ENCODE measurements at places on chromosomes 7 and 10.

DNA sequence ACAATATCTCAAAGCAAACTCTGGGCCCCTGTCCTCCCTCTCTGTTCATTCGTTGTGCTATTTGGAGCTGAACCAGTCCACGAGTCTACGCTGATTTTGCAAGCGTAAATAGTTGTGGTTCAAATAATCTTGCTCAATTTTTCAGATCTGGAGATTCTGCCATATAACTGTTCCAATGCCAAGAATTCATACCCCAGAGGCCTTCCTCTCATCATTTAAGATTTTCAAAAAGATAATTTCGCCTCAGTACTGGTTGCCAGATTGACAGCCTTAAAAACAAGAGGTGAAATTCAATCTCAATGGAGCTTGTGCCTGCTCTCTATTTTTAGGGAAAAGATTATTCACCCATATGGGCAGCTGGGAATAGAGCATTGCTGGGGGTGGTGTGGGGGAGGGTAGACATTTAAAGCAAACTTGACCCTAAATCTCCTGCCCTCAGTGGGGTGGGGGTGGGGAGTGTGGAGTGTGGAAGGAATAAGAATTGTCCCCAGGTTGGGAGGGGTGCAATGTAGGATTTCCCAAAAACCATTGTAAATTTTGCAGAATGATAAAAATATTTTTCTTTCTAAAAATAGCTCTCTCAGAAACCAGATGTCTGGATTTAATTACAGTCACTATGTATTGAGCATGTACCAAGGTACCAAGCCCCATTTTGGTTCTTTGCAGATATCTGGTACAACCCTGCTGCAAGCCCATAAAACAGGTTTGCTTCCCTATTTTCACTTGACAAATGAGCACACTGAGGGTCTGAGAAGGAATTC, 104.7 kb upstream of the EEPD1 start:
- no peak for DNase-seq

DNA sequence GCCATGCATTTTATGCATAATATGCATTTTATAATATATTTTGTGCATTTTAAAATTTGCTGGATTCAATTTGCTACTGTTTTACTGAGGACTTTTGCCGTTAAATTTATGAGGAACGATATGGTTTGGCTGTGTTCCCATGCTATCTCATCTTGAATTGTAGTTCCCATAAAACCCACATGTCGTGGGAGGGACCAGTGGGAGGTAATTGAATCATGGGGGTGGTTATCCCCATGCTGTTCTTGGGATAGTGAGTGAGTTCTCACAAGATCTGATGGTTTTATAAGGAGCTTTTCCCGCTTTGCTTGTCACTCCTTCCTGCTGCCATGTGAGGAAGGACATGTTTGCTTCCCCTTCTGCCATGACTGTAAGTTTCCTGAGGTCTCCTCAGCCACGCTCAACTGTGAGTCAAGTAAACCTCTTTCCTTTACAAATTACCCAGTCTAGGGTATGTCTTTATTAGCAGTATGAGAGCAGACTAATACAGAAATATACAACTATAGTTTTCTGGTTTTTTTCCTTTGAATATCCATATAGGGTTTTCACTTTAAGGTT, 201.4 kb upstream of the SH2B2 start:
- no peak for DNase-seq

DNA sequence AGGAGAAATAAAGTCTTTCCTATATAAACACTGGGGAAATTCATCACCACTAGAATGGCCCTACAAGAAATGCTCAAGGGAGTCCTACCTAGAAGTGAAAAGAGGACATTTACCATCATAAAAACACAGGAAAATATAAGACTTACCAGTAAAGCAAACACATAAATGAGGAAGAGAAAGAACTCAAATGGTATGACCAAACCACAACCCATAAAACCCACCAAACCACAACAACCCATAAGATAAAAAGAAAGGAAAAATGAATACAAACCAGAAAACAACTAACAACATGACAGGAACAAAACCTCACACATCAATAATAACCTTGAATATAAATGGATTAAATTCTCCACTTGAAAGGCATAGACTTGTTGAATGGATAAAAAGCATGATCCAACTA, 71.9 kb upstream of the DIP2C start:
- DNase-seq, result no peak

DNA sequence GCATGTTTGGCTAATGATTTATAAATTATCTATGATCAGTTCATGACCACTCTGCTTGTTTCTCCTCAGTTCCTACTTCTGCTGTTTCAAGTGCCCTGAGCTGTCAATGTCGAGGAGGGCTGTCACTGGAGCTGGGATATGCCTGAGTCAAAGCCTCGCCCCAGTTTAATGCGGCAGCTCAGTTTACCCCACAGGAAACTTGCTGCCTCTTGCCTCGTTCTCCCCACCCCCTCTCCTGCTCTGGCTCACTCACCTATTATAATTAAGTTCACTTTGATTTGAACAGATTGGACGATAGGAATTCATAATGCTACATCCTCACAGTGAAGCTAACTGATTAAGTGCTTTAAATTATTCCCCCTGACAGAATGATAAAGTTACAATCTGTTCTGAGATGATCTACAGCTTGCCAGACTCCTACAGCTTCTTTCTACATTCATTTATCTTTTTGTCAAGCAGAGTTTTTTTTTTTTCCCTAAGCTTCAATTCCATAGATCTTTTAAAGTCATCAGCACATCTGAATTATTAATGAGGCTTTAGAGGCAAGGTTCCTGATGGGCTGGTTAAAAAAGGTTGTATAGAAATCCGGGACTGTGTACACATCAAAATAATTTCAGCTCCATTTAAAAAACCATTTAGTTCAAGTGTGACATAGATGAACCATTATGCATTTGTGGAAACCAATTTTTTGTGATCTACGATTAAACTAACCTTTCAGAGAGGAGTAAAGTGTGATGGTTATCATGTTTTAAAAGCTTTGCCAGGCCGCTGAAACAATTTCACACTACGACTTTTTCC, 758.3 kb downstream of the KCNMA1 start:
- DNase-seq, result no peak

GRCh38 chr7:98753989-98754479, 115.8 kb downstream of the TMEM130 start:
- no peak for DNase-seq

DNA sequence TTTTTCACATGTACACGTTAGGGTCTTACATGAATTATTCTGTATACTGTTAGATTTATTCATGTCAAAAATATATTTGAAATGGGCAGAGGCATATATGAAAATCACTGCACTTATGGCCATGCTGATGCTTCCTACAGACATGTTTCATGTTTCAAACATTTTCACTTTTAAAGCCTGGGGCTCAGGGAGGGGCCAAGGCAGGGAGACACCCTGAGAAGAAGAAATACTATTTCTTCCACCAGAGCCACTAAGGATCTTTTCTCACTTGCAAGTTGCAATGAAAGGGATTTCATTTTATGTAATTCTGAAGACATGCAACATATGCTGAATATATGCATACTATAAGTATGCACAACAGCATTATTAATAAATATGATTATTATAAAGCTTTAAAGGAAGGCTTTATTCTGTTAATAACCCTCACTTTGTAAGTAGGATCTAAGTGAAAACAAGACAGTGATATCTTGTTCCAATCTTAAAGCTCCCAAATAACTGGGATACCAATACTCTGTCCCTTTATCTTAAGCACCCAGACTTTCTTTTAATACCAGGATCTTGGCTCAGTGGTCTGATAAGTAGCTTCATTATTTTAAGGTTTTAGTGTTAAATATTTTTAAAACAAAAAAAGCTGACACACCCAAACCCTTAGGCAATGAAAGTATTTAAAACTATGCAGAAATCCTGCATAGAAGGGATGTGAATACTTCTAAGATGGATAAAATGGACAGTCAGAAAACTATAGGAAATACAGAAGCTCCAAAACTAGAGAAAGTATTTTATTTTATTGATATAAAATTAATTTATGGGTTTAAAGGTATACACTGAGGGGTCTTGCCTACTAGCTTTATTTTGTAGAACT, 148.0 kb downstream of the SNX13 start:
- no peak for DNase-seq

GRCh38 chr10:124153023-124153826, 59.8 kb upstream of the CHST15 start:
- peak; percentile 46 for DNase-seq

- no peak for DNase-seq
Observed at GRCh38 chr7:117762055-117762454, 111.2 kb downstream of the CTTNBP2 start.

DNA sequence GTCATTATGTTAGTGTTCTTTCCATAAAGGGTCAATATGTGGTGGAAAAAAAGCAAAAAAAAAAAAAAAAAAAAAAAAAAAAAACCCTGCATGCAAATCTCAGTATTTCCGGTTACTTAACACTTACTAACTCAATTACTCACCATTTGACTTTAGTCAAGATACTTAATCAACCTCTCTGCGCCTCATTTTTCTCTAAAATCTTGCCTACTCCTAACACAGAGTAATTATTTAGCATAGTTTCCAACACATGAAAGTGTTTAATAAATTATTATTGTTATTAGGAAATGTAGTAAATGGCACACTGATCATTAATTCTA, 27.8 kb downstream of the PPP1R3A start:
- DNase-seq, result no peak

GRCh38 chr10:62856021-62856420, 39.9 kb upstream of the EGR2 start:
- no peak for DNase-seq

GRCh38 chr10:92290837-92291615, at the start of the genes CPEB3 and MARCHF5:
TSS of gene CPEB3 (minus strand) at chr10:92291078. CDS start at chr10:92240350, 50,728 bp downstream.
TSS of gene MARCHF5 (plus strand) at chr10:92291167. CDS start at chr10:92291495, 328 bp downstream.
- peak; percentile 95 for DNase-seq

DNA sequence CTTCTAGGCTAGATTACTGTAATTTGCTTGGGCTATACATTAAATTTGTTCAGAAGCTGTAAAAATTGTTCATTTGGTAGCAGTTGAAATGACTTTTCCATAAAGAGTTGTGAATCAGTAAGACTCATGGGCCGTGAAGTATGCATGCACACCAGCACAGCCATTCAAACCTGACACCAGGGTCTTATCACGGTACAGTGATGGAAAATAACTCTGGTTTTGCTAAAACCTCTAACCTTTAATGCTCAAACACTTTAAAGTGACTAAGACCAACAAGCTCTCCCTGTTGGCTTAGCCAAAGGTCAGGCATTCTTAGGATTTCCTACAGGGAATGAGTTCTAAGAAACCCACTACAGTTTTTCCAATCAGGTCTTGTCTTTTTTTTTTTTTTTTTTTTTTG, 11.5 kb downstream of the ARL3 start:
- DNase-seq, result no peak

- DNase-seq, result no peak
Observed at GRCh38 chr7:79548727-79549126, 95.3 kb upstream of the MAGI2 start.

- DNase-seq, result peak; percentile 83
Observed at GRCh38 chr7:100221231-100221718, 1.5 kb downstream of the PVRIG start.

DNA sequence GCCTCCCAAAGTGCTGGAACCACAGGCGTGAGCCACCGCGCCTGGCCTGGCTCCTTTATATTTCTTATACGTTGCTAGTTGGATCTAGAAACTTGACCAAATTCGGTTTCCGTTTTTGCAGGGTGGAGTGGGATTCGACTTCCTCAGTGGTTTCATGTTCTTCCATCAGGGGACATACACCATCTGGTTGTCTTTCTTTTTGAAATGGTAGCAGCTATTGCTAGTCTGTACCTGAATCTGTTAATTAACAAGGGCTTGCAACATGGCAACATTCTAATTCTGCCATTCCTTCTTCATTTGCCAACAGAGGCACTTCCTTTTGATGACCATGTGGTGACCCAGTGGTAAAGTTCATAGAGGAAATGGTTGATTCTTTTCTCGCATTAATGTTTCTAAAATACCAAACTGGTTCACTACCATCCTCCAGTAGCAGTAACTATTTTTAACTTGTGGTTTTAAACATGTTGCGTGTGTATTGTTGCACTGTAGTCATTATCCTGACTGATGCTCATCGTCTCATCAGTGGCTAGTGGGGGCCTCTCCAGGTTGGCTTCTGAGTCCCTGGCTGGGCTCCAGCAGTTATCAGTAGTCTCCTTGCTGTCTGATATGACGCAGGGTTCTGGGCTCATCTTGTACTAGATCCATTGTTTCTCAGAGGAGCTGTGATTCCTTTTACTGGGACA, 159.2 kb downstream of the RGS10 start:
- DNase-seq, result no peak

GRCh38 chr7:39293056-39293823, 273.0 kb upstream of the YAE1 start:
- no peak for DNase-seq

GRCh38 chr7:40700653-40701421, 566.0 kb downstream of the SUGCT start:
- DNase-seq, result no peak

GRCh38 chr7:99275496-99275895, 2.9 kb downstream of the MYH16 start:
- no peak for DNase-seq

DNA sequence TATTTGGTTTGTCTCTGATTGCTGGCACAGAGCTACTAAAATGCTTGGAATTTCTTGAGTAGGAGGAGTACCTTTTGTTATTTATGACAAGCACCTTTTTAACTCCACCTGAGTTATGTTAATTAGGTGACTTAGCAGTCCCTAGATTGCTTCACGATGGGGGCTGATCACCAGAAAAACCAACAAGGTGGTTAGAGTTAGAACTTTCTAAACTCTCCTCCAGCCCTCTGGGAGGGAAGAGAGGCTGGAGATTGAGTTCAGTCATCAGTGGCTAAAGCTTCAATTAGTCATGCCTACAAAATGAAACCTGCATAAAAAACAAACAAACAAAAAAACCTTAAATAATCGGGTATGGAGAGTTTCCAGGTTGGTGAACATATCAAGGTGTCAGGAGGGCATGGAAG, 23.6 kb upstream of the ING3 start:
- DNase-seq, result no peak

DNA sequence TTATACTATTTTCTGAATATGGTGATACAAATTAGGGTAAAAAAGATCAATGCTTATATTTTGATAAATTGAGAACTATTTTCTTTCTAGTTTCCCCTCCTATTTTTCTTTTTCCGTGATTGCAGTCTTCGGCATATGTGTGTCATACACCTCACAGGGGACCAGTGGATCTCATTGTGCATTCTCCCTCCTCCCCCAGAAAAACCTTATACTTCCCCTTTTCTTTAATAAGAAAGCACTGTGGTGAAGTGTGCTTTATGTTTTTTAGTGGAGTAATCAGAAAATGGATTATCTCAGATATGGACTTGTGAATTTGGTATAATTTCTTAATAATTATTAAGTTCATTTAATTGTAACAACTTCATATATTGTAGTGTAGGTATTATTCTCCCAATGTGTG, 72.8 kb downstream of the BICC1 start:
- DNase-seq, result no peak

All from CD4-positive, alpha-beta T cell treated with Interferon alpha-2 for 1 hour (primary cell).